HCEC 1CT (cell line): ENCODE measurements at places on chromosomes 3 and 15.
A peak's percentile ranks its signal among the peaks of the same experiment; 100 is the strongest.

GRCh38 chr3:109678600-109678999 lies 341.3 kb upstream of the DPPA4 start:
- no peak for DNase-seq

DNA sequence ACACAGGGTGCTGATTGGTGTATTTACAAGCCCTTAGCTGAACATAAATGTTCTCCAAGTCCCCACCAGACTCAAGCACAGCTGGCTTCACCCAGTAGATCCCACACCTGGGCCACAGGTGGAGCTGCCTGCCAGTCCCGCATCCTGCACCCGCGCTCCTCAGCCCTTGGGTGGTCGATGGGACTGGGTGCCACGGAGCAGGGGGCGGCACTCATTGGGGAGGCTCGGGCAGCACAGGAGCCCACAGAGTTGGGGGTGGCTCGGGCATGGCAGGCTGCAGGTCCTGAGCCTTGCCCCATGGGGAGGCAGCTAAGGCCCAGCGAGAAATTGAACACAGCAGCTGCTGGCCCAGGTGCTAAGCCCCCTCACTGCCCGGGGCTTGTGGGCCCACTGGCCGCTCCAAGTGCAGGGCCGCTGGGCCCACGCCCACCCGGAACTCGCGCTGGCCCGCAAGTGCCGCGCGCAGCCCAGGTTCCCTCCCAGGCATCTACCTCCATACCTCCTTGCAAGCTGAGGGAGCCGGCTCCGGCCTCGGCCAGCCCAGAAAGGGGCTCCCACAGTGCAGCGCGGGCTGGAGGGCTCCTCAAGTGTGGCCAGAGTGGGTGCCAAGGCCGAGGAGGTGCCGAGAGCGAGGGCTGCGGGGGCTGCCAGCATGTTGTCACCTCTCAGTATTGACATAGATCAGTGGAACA lies 442.7 kb downstream of the OCA2 start:
- no peak for DNase-seq

GRCh38 chr3:13215940-13216546 lies 142.8 kb upstream of the IQSEC1 start:
- DNase-seq: no peak

DNA sequence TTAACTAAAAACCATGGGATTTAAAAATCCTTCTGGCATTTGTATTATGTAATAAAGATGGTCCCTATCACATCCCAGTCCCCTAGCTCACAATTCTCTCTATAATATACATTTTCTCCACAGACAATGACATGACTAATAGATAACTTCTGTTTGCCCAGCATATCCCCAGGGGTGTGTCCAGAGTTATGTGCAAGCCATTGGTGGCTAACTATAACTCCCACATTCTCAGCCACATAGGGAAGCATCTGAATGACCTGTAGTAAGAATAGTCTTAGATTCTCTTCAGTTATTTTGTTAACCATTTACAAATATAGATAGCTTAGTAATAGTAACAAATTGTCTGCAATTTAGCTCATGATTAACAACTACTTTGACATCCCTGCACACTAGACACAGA lies 52.2 kb upstream of the RBSN start:
- no peak for DNase-seq

DNA sequence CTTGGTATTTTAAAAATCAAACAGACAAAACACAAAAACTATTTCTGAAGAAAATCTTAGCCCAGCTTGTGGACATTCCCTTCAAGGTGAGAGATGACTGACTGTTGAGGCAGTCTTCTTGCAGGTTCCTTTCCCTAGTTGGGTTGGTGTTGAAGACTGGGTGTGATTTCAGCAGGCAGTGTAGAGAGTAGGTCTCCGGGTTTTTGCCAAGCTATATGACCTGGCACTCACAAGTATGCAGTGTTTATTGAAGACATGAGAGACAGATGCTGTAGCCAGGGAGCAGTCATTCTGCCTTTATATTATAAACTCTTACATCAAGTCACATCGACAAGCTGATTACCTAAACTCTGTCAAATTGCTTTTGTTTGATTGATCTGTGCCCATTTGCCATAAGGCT lies 17.5 kb downstream of the SENP8 start:
- DNase-seq: no peak

DNA sequence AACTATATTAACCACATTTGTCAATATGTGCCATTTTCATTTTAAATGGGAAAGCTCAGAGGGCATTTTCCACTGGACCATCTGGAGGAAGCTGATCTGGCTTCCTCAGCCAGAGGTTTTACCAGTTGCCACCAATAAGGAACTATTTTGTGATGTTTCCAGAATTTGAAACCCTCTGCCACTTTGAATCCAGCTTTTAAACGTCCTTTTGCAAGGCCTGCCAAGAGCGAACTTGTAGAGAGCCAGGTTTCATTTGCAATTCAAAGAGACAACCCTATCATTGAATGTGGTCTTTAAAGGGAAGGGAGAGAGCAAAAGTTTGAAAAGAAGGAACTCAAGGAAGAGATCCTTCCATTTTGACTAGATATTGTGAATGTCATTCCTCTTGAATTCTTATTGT lies 123.3 kb upstream of the CHL1 start:
- DNase-seq: no peak

- DNase-seq: no peak
Measured at GRCh38 chr3:26625187-26625586, 2.6 kb downstream of the LRRC3B start.

GRCh38 chr3:20334842-20335241 lies 148.8 kb upstream of the SGO1 start:
- no peak for DNase-seq

- no peak for DNase-seq
Measured at GRCh38 chr3:67484085-67484484, 170.3 kb downstream of the SUCLG2 start.

- no peak for DNase-seq
Measured at GRCh38 chr15:31070867-31071266, 30.7 kb downstream of the TRPM1 start.

DNA sequence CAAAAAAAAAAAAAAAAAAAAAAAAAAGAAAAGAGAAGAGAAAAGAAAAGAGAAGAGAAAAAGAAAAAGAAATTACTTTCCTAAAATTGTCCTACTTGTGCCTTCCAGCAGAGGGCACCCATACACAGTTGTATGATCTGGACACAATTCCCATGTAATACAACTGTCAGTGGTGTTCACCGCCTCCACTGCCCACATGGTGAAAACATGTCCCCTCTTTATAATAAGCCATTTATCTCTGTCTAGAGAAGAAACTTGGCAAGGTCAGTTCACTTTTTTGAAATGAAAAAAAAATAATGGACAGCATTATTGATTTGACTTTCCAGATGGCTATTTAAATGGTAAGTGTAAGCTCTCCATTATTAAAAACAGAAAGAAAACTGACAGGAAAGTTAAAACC lies 459.4 kb downstream of the GBE1 start:
- peak; percentile 8 for DNase-seq

GRCh38 chr3:46931631-46932331 lies 44.8 kb downstream of the CCDC12 start:
- no peak for DNase-seq
